Neural crest cell (in vitro differentiated cells): ENCODE measurements at places on chromosomes 4 and X.

DNA sequence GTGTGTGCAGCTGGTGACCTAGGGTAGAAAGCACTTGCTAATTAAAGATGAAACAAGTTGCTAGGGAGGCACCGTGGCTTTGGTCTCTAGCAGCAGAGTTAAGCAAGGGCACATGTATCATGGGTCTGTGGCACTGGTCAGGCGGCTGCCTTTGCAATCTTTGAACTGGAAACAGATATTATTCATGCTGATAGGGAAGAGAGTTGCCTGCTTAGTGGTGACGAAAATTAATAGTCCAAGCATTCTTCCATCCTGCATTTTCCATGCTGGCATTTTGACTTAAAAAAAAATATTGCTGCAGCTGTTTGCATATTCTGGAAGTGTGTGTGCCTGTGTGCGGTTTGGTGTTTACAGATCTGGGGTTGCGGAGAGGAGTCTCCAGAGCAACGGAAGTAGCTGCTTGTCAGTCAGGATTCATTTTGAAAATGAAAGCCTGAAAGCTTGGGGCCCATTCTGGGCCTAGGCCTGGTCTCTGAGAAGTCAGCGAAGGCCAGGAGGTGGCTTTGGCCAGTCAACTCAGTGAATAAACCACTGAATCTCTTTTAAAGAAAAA is 2.3 kb upstream of the SOWAHD start:
- no peak for DNase-seq

DNA sequence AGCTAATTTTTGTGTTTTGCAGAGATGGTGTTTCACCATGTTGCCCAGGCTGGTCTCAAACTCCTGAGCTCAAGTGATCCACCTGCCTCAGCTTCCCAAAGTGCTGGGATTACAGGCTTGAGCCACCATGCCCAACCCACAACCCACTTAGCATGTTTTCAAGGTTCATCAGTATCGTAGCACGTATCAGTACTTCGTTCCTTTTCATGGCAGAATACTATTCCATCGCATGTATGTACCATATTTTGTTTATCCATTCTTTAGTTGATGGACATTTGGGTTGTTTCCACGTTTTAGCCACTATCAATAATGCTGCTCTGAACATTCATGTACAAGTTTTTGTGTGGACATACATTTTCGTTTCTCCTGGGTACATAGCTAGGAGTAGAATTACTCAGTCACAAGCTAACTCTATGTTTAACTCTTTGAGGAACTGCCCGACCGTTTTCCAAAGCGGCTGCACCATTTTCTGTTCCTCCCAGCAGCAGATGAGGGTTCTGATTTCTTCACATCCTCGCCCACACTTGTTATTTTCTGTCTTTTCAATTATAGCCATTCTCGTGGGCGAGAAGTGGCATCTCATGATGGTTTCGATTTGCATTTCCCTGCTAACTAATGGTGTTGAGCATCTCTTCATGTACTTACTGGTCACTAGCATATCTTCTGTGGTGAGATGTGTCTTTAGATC is 32.5 kb downstream of the MAN2B2 start:
- DNase-seq = no peak

GRCh38 chr4:52780206-52780605 is 29.0 kb upstream of the ERVMER34-1 start:
- no peak for DNase-seq

GRCh38 chr4:153790962-153791551 is 2.2 kb upstream of the SFRP2 start:
- DNase-seq = peak; percentile 73

DNA sequence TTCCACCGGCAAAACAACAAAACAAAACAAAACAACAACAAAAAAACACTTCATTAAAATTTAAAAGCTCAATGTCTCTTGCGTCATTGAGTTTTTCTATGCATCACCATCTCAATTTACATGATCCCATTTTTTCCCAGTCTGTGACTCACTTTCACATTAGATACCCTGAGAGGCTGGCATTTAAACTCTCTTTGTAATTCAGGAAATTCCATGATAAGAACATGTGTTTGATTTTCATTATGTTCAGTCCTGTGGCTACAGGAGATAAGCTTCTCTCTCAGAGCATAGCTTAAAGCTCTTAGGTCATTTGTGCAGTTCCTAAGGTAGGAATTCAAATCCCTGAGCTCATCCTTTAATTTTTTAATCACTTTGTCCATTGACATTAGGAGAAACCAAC is 104.6 kb downstream of the NBDY start:
- no peak for DNase-seq

DNA sequence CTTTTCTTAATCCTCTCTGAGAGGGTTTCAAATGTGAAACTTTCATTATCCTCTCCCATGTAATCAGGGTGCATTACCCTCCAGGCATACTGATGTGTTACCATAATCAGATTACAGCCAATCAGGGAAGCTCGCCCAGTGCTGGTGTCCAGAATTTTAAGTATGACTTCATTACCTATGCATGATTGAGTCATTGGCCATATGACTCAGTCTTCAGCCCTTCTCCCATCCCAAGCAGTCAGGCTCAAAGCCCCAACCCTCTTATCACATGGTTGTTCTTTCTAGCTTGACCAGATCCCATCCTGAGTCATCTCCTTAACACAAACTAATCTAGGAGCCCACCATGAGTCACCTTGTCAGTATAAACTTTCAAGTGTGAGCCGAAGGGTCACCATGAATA is 1668.1 kb upstream of the AGA start:
- DNase-seq = no peak

- DNase-seq = no peak
Observed at GRCh38 chr4:182489607-182490006, 246.4 kb downstream of the TENM3 start.

DNA sequence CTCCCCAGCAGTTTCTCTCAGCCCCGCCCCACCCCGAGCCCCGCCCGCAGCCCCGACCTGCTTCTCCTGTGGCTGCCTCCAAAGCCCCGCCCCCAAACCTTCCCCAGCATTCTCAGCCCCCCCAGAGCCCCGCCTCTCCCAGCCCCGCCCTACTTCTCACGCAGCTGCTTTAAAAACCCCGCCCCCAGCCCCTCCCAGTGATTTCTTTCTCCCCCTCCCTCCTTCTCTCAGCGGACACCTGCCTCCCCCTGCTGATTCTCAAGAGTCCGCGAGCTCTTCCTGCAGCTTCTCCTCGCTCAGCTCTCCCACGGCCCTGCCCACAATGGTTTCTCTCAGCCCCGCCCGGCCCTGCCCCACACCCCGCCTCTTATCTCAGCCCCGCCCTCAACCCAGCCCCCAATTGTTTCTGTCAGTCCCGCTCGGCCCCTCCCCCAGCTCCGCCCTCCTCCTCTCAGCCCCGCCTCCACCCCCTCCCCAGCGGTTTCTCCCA is 636 bp upstream of the EOLA1 start:
- peak; percentile 74 for DNase-seq
